ENCODE measurements at places on chromosomes 11 and 22.
A peak's percentile ranks its signal among the peaks of the same experiment; 100 is the strongest.

DNA sequence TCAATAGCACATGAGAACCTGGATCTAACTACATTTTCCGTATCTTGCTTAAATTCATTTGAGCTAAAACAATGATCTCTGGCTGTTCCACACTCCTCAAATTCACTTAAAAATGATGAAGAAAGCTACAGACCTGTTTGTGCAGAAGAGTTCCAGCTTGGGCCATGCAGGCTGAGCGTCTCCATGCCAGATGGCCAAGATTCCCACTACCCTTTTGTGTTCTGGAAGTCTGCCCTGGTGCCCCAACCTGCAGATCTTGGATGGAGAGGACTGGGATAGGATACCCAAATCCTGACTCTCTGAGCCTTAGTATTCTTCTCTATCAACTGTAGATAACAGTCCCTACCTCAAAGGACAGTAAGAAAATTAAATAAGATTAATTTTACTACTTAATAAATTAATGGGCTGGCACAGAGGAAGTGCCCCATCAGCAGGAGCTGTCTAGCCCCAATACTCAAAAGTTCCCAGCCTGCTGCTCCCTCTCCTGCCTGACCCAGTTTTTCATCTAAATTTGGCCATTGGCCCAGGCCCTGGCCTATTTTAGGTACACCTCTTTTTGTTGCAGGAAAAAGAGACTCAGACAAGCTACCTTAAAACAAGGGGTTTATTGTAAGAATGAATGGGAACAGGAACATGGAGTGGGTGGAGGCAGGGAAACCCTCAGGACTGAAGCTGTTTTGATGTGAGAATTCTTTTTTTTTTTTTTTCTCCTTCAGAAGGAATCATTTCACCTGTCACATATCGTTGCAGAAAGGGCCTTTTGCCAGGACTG, 81.4 kb upstream of the GRK3 start:
- no peak for DNase-seq

GRCh38 chr22:49803134-49803533, 24.5 kb downstream of the BRD1 start:
- no peak for DNase-seq

DNA sequence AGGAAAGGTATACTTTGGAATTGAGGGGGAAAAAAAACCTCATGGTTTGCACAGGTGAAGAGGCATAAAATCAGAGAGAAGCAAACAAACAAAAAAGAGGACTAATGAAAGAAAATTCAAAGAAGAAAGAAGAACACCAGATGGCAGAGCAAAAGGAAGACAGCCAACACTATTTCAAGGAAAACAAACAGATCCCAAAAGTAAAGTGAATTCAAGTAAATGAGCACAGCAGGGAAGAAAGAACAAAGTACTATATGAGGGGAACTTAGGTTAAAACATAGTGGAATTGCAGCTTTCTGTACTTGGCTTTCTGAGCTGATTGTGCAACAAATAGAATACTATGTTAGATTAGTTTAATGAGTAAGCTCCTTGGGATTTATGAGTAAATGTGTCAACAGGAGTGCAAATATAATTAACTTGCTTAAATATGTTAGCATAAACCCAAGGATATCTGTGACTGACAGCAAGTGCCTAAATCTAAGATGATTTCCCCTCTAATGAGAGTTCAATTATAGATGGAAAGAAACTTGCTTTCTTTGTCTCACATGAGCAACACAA, 404.6 kb upstream of the CNTN5 start:
- no peak for DNase-seq

GRCh38 chr11:29019960-29020683, 911.9 kb downstream of the METTL15 start:
- DNase-seq: no peak

GRCh38 chr22:36773935-36774334, 2.0 kb downstream of the IFT27 start:
- DNase-seq: no peak

GRCh38 chr11:30310623-30311022, 12.3 kb upstream of the ARL14EP start:
- DNase-seq: no peak

GRCh38 chr22:22920104-22920654, 32.6 kb downstream of the IGLL5 start:
- no peak for DNase-seq

GRCh38 chr11:101010899-101011298, 118.7 kb downstream of the PGR start:
- no peak for DNase-seq

- no peak for DNase-seq
Measured at GRCh38 chr22:20137671-20138416, 6.2 kb downstream of the ZDHHC8 start.

DNA sequence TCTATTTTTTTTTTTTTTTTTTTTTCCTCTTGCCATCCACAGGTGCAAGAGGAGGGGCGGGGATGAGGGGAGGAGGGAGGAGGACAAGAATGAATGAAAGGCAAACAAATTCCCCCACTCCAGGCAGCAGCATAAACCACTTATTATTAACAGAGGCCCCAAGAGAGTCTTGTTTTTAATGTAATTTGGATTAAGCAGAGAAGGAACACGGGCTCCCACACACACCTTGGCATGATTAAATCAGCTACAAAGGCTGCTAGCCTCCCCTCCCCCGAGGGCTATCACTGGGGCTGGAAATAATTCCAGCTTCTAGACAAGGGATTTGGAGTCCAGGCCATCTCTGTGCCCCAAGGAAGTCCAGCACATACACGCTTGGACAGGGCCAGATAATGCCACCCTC, 93.4 kb upstream of the DRD2 start:
- no peak for DNase-seq

DNA sequence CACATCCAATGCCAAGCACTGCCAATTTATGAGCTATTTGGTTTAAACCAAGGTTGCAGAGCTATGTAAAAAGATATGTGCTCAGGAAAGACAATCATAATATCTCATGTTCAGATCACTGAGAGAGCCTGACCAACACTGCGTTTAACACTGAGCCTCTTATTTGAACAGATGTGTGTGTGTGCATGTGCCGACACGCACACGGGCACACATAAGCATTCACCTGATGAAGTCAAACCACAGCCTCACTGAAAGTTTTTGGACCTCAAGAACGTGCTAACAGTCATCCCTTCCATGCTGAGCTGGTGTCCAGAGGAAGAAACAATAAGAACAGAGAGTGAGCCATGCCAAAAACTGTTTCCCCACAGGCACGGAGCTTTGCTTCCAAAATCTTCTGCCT, 23.4 kb downstream of the HPS4 start:
- DNase-seq: no peak

DNA sequence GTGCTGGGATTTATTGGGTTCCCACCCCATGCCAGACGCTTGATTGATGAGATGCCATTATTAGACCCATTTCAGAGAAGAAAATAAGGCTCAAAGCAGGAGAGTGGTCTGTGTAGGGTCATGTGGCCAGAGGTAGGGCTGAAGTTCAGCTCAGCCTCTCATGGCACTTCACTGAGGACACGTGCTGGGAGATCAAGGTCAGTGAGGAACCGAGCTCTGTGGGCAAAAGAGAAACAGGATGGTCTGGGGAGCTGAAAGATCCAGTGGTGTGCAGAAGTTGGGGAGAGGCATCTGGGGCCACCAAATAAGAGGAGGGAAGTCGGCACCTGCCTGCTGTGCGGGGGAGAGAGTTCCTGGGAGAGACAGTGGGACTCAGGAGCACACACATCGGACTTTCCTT, 19.6 kb downstream of the RHOD start:
- DNase-seq: no peak

DNA sequence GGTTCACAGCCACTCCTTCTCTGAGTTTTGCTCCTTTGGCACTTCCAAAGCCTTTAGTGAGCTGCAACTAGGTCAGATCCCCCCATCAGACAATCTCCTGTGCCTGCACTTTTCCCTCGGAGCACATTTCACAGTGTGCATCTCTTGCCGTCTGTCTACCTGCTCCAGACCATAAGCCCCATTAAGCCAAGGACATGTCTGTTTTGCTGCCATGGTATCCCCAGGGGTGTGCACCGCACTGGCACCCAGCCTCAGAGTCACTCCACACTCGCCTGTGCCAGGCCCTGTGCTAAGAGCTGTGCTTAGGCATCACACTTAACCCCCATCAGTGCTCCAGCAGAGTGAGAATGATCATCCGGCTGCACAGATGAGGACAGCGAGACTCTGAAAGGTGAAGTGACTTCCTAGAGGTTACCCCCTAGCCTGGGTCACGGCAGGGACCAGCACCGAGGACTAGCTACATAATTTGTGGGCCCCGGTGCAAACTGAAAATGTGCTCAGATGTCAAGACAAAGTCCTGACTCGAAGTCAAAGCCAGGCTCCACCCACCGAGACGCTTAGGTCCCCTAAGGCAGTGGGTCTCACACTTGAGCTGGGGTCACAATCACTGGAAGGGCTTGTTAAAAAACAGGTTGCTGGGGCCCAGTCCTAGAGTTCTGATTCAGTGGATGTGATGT, 33.9 kb downstream of the ARRB1 start:
- no peak for DNase-seq

- no peak for DNase-seq
Measured at GRCh38 chr11:34730544-34731295, 109.8 kb downstream of the EHF start.

DNA sequence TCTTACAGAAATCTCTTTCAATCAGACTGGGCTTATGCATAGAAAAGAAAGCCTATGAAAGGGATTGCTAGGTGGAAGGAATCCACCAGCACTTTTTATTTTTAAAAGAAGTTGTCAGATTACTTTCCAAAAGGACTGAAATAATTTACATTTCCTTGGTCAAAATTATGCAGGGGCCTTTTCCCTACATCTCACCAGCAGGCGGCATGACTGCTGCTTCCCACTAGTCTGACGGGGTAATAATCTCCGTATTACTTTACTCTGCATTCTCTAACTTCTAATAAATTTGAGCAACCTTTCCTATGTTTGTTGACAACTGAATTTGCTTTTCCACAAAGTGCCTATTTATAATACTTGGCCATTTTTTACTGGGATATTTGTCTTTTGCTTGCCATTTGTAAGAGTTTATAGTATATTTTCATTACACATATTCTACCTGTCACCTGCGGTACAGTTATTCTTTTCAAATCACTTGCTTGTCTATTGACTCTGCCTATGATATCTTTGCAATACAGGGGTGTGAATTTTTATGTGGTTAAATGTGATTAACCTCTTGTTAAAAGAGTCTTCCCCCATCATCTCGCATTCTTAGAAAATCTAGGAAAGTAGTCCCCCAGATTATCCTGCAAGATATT, 51.9 kb upstream of the USP47 start:
- no peak for DNase-seq

GRCh38 chr11:132114743-132115142, 744.3 kb downstream of the NTM start:
- no peak for DNase-seq

GRCh38 chr11:120061761-120062560, 76.0 kb downstream of the TRIM29 start:
- no peak for DNase-seq

DNA sequence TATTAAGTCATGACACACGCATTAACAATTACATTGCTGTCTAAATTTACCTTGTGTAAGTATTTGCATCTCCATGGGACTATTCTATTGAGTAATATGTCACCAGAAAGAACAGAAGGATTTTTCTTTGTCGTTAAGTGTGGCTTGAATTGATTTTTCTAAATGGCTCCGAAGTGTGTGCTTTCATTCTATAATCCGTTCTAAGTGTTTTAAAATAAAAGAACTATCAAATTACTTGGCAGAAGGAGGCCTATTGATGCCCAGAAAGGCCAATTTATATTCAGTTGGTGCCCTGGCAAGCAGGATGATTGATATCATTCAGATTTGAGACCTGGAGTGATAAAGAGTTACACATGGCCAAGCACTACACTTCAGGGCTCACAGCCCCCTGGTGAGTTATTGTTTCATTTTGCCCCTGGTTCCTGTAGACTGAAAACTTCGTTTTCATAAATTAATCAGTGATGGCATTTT, 538.9 kb upstream of the ANO5 start:
- DNase-seq: no peak

GRCh38 chr22:29901354-29901753, 18.4 kb downstream of the MTMR3 start:
- peak; percentile 90 for DNase-seq

DNA sequence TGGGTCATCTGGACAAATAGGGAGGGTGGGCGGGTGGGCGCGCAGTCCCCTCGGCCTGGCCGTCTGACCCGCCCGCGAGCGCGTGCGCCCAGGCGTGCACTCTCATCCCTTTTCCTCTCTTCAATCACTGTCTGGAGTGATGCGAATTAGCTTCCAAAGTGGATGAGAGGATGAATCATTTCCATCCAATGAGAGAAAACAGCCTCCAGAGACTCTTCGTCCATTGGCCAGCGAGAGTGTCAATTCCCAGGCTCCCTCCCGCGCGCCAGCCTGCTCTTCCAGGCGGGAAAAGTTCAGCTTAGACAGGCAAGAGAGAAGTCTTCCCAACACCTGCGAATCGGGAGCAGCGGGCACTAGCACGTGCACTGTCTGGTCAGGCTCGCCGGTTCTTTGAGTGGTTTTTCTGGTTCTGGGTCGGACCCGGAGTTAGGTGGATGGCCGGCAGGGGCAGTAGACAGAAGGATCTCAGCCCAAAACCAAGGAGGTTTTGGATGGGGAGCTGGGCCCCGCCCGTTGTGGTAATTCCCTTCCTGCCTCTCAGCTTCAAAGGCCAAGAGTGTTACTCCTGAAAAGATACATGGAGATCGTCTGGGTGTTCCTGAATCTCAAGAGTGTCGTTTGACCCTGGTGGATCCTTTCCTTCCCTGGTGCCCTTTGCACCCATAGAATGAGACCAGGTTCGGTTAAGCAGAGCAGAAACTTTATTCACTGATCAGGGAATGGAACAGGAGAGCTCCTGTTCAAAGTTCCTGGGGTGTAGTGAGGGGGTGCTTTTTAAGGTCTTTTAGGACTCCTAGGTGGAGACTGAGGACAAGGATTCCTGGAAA, 33.4 kb upstream of the GLYATL1 start:
- no peak for DNase-seq
